ENCODE measurements at places on chromosomes 2 and 18.

DNA sequence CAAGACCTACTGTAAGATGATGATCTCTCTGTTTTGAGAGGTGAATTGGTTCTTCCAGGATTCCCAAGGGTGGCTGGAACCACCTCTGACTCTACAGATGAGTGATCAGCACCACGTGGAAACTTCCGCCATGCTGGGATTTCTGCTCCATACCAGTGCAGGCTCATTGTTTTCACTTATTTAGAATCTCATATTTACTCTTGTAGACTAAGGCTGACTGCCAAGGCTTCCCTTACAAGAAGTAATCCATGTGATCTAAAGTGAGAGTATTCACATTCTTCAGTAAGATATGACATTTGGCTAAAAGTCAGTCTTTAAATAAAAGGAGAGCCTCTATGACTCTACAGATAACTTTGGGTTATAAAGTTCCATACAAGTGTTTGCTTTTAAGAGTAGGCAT, 322.9 kb upstream of the RAB12 start:
- no peak for DNase-seq

DNA sequence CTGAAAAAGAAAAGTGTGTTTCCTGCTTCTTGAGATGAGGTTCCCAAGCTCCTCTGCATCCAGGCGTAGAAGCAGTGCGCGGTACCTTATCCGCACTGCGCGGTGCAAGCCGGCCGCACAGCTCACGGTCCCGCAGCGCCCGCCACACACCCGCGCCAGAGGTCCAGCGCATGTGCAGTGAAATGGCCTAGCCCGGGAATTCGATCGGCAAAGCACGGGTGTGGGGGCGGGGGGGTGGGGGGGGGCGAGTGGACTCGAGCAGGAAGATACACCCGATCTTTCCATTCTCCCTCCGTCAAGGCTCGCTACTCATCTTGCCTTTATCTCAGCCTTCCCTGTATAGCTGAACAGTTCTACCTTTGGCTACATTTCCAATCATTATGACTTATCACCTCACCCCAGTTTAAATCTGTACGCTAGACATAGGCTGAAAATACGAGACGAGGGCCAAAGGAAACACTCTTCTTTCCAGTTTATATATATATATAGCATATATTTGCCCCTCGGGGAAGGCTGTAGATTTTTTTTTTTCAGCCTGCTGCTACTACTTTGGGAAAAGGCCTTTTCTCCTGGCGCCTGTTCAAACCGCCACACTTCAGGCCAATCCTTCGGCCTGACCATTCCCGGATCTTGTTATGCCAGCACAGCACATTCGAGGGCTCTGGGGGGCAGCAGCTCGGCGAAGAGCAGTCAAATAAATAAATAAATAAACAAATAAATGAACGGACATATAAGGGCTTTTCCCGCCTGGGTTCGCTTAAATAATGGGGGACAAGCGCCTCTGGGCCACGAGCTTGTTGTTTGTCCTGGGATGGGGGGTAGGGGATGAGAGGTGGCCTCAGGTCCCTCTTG, 10.4 kb downstream of the HOXD8 start:
- no peak for DNase-seq

DNA sequence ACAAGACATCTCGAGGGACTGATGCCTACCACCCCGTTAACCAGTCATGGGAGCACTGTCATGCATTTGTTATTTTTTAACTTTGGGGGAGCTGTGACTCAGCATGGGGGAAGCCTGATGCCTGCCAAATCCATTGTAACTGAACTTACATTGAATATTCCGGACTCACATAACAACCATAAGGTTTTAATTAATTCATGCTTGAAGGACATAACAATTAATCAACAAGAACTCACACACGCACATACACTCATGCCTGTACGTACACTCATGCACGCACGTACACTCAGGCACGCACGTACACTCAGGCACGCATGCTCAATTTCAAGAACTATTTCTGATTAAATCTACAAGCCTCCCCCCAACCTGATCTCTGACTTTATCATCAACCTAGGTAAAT, 1639.1 kb downstream of the SUCLG1 start:
- no peak for DNase-seq

- DNase-seq: no peak
Observed at GRCh38 chr2:31888550-31888949, 122.3 kb downstream of the MEMO1 start.

- DNase-seq: no peak
Observed at GRCh38 chr18:26741048-26741447, 124.5 kb downstream of the AQP4 start.

DNA sequence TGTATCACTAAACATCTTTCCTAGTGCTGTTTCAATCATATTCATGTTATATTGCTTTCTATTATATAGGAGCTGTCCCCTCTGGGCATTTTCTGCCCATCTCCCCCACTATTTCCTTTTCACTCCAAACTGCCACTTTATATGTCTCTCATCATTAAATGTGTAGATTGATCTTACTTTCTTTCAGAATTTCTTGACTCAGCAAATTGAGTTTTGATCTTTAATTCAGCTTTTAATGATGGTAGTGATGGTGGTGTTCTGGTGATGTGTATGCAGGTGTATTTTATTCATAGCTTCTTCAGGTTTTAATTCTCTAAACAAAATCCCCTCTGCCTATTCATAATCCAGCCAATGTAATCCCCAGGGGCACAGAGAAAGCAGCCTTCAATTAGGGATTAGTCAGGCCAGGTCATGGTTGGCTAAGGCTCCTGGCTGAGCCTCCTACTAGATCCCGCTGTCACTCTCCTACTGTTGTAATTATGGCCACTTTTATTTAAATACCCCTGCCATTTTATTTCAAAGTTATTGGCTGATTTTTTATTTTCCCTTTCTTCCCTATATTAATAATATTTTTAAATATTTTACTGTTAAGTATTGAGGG, 325.4 kb downstream of the SPAG16 start:
- DNase-seq: peak; percentile 10

DNA sequence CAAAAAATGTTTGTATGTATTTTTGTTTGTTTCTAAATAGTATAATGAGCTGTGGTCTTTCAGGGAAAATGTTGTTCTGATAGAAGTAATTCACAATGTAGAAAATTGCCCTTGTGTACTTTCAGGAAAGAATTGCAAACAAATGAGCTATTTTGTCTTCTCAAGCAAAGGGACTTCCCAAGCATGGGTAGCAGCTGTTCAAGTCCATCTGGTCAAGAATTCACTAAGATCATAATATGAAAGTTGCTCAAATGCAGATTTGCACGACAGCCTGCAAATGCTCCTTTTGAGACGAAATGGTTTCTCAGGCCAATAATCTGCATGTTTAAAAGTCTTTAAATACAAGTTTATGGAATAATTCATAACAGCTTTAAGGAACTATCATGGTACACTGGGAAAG, 51.9 kb upstream of the HNMT start:
- DNase-seq: no peak

- no peak for DNase-seq
Observed at GRCh38 chr18:24982831-24983230, 369.1 kb downstream of the ZNF521 start.

GRCh38 chr2:231928481-231928880, 2.3 kb upstream of the NPPC start:
- peak; percentile 51 for DNase-seq

DNA sequence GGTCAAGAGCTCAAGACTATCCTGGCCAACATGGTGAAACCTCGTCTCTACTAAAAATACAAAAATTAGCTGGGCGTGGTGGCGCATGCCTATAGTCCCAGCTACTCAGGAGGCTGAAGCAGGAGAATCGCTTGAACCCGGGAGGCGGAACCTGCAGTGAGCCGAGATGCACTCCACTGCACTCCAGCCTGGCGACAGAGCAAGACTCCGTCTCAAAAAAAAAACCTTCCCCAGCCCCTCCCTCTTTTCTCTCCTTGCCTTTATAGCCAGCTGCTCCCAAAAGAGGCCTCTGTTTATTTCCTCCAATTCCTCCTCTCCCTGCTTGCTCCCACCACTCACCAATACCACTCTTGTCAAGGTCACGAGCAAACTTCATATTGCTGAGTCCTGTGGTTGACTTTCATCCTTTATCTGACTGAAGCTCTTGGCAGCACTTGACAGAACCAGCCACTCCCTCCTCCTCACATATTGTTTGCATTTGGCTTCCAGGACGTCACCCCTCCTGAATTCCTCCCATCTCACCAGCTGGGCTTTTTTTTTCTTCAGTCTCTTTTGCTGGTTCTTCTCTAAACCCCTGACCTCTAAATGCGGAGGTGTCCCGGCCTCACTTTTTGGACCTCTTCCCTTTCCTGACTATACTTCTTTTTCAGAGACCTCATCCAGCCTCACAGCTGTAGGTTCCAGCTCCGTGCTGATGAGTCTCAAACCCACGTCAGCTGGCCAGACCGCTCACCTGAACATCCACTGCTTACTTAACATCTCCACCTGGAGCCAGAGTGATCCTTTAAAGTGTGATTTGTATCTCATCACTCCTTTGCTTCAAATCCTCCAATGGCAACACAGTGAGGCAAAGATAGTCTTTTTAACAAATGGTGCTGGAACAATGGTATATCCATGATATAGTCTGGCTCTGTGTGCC, 84.6 kb upstream of the CAB39 start:
- no peak for DNase-seq

DNA sequence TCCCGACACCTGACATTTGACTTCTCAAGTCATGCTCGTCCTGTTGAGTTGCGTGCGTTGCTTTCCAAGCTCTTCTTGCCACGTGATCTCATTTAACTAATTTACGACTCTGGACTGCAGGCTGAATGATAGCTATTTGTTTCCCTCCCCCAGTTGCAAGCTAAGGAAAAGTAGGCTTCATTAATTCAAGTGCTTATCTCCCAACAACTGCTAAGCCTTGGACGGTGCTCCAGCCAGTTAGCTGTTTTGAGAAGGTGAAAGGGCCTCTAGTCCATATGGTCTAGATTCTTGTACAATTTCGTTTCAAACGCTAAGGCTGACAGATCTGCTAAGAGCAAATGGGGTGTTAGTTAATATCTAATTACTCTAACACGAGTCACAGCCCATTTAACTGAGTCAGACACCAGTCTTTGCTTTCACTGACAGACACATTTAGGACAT, 21.1 kb downstream of the GPR45 start:
- no peak for DNase-seq

GRCh38 chr2:159219394-159219998, 67.0 kb downstream of the WDSUB1 start:
- no peak for DNase-seq

DNA sequence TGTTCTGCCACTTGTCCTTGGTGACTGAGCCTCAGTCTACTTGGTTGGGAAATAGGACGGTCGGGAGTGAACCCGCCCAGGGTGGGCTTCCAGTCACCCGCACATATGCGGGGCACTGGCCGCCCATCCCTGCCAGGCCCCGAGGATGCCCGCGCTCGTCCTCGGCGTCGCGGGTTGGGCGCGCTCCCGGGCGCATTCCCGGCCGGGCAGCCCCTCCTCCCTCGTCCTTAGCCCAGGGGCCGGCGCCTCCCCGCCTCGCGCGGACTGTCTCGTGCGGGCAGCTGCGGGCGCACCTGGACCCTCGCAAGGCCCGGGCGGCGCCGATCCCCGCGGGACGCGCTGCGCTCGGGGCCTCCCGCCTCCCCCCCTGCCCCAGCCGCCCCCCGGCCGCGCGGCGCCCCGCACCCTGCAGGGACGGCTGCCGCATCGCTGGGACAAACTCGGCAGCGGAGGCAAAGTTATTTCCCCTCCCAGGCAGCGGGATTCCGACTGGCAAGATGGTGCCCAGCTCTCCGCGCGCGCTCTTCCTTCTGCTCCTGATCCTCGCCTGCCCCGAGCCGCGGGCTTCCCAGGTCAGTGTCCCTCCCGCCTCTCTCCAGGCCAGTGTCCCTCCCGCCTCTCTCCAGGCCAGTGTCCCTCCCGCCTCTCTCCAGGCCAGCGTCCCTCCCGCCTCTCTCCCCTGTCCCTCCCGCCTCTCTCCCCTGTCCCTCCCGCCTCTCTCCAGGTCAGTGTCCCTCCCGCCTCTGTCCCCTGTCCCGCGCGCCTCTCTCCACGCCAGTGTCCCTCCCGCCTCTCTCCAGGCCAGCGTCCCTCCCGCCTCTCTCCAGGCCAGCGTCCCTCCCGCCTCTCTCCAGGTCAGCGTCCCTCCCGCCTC, at the start of gene FBLN7:
TSS of gene FBLN7 (plus strand) at position 227 of the 874 bp plus-strand sequence. CDS start at position 498, 271 bp downstream.
- peak; percentile 77 for DNase-seq

GRCh38 chr2:189252991-189253675, 73.6 kb upstream of the COL5A2 start:
- DNase-seq: no peak

DNA sequence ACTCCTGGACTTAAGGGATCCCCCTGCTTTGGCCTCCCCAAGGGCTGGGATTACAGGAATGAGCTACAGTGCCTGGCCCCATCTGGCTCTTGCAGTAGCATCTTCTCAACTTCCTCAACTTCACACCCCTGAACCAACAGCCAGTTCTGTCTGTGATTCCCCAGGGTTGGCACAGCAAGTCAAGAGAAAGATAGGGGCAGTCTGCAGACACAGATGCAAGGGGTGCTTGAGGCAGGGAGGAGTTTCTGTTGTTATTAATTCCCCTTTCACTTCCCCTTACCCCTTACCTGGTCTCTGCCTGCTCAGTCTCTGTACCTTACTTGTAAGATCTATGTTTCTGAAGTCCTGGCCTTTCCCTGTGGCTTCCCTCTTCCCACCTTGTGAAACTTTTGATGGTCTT, 54.1 kb upstream of the MEX3C start:
- DNase-seq: no peak

- peak; percentile 47 for DNase-seq
Observed at GRCh38 chr18:78228974-78229373, 750.6 kb upstream of the SALL3 start.

DNA sequence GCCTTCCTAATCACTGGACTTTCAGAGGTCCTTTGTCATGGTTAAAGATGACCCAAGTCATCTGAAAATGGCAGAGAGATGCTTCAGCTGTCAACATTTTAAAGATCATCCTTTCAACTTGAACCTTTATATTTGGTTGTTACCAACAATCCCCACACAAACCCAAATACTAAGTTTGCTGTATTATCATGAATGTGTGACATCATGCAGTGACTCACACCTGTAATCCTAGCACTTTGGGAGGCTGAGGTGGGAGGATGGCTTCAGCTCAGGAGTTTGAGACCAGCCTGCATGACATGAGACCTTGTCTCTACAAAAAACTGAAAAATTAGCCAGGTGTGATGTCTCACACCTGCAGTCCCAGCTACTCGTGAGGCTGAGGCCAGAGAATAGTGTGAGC, 55.2 kb upstream of the NRP2 start:
- DNase-seq: no peak

GRCh38 chr18:10316778-10317177, 137.7 kb upstream of the APCDD1 start:
- no peak for DNase-seq

GRCh38 chr2:204743393-204743960, 198.2 kb downstream of the PARD3B start:
- DNase-seq: no peak

- no peak for DNase-seq
Observed at GRCh38 chr2:23503097-23503496, 118.1 kb downstream of the KLHL29 start.

- DNase-seq: no peak
Observed at GRCh38 chr2:131035112-131035825, 58.0 kb downstream of the FAM168B start.

GRCh38 chr2:10283106-10284062, 19.3 kb upstream of the HPCAL1 start:
- peak; percentile 63 for DNase-seq

DNA sequence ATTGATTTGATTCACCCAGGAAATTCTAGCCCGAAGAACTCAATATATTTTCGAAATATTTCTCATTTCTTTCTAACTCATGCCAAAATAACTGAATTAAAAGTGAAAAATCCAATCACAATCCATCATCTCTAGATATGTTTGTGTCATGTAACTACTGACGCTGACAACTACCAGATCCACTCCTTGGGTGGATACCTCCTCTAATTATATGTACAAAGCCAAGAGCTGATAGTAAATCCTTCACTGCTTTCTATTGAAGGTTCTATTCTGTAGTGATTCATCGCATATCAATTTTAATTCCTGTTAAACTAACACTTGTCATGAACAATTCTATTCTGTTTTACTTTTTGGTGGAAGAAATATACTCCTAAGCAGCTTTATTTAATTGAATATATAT, 1056.6 kb upstream of the NXPH2 start:
- DNase-seq: no peak

Measured in neural progenitor cell (in vitro differentiated cells).